ENCODE measurements at places on chromosomes 3 and 15.

- no peak overlapping the region for H3K4me3 ChIP-seq
- no peaks in the 10 kb centered on the region for H3K4me1 ChIP-seq
These were observed 27.5 kb upstream of the FAM81A start for GRCh38 chr15:59410391-59410896.

- no peak overlapping the region for H3K4me3 ChIP-seq
- no peaks in the 10 kb centered on the region for H3K27me3 ChIP-seq
- no peaks in the 10 kb centered on the region for H3K4me1 ChIP-seq
- no peak for DNase-seq
These were observed 32.4 kb downstream of the TOMM70 start for GRCh38 chr3:100368441-100368840.

GRCh38 chr3:131796558-131797198, 238.1 kb downstream of the CPNE4 start:
- no peak overlapping the region for H3K4me3 ChIP-seq
- H3K27me3 ChIP-seq, result no peaks in the 10 kb centered on the region
- H3K27ac ChIP-seq, result no peak overlapping the region
- H3K4me1 ChIP-seq, result no peaks in the 10 kb centered on the region
- DNase-seq, result no peak
- no peaks in the 10 kb centered on the region for H3K36me3 ChIP-seq

DNA sequence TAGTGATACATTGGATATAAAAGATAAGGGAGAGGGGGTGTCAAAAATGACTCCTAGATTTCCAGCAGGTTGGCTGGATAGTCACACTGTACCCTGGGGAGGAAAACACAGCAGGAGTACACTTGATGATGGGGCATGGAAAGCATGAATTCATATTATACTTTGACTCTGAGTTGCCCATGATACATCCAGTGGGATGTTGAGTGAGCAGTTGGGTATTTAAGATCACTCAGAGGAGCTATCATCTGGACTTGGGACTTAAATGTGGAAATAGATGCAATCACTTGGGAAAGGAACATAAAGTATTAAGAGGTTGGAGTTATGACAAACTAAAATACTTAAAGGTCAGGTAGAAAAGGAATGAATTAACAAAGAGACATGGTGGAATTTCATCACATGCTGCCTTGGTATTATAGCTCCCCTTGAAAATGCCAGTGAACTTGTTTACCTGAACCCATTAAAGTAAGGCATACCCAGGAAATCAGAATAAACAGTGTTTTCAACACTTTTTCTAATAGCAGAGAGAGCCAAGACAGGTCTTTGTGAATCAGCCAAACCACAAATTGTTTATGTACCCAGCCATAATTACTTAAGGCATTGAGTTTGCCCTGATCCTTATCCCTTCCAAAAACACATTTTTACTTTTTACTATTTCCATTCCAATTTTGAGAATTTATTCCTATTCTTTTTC, 49.9 kb upstream of the ABI3BP start:
- no peak overlapping the region for H3K27ac ChIP-seq
- H3K4me1 ChIP-seq, result no peaks in the 10 kb centered on the region
- H3K27me3 ChIP-seq, result no peaks in the 10 kb centered on the region
- no peaks in the 10 kb centered on the region for H3K36me3 ChIP-seq
- DNase-seq, result no peak
- H3K4me3 ChIP-seq, result no peak overlapping the region

DNA sequence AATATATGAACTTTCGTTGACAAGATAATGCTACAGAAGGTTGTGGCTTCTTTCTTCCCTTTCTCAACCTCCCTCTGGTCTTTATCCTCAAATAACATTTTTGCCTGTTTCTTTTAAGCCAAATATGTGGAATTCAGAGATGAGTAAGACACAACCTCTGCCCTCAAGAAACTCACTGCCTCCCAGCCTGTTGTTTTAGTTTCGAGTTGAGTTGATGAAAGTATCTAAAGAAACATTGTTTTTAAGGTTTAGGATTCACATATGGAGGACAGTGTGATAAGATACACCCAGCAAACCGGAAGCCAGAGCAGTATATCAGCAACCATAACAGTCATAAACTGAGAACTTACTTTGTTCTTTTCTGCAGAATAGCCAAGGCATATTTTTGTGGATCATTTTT, 218.6 kb downstream of the THSD4 start:
- H3K4me1 ChIP-seq, result no peaks in the 10 kb centered on the region
- H3K36me3 ChIP-seq, result no peaks in the 10 kb centered on the region

DNA sequence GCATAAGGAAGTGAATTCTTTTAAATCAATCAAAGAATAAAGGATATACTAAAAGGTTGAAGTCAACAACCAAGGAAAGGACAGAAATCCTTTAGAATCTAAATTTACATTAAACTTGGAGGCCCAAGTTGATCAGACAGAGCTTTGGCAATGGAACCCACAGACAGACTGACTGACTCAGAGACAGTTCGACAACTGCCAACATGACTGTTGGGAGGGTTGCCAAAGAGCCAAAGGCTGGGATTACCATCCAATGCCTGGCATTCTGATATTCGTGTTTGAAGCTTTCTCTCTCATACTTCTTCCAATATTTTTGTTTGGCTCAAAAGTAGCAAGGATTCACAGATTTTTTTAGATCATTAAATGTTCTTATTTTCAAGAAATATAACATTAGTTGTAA, 406.1 kb downstream of the PLCL2 start:
- H3K27ac ChIP-seq, result no peak overlapping the region
- H3K36me3 ChIP-seq, result no peaks in the 10 kb centered on the region

DNA sequence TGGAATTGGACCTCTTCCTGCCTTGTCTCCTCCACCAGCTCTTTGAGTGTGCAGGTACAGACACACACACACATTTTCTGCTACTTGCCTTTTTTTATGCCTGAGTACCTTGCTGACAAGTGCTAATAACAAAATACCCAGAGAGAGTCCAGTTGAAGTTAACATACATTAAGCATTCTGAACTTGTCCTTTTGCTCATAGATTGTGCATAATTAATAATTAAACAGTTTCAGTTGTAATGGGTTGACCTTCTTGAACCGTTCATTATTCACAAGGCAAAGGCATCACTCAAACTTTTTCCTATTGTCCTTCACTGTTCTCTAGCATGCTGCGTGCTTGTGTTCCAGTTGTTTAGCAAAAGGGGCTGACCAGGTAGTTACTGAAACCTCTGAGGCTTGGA, 59.6 kb upstream of the SKOR1 start:
- peaks cover 4% of the 10 kb centered on the region for H3K4me1 ChIP-seq
- no peak for DNase-seq
- no peaks in the 10 kb centered on the region for H3K27me3 ChIP-seq

- no peak for DNase-seq
- peaks cover 10% of the 10 kb centered on the region for H3K4me1 ChIP-seq
- H3K27ac ChIP-seq, result no peak overlapping the region
- peaks cover 7% of the 10 kb centered on the region for H3K27me3 ChIP-seq
- H3K36me3 ChIP-seq, result no peaks in the 10 kb centered on the region
- H3K4me3 ChIP-seq, result peak overlapping the region; percentile 80
These were observed 36.1 kb upstream of the EPHB3 start for GRCh38 chr3:184525337-184526087.

DNA sequence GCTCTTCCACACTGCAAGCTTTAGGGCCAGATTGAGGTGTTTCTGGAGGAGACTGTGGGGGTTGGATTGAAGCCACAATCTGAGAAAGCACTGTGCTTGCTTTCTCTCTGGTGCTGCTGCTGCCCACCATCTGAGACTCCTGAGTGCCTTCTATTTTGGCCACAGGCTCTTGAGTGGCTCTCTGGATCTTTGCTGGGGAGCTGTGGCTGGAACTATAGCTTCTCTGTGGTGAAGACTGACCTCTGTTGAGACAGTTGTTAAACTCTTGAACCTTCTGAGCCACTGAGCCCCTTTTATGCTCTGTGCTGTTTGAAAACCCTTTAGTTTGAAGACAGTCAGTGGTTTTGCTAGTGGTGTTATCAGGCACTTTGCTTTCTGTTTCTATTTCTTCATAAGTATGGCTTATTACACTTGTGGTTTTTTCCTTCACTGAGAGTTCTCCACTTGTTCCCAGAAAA, 108.7 kb upstream of the TSPAN3 start:
- no peaks in the 10 kb centered on the region for H3K27me3 ChIP-seq
- H3K36me3 ChIP-seq, result no peaks in the 10 kb centered on the region
- DNase-seq, result no peak
- no peak overlapping the region for H3K4me3 ChIP-seq
- peaks cover 5% of the 10 kb centered on the region for H3K4me1 ChIP-seq

GRCh38 chr3:45551214-45552010, 43.1 kb upstream of the LIMD1 start:
- DNase-seq, result no peak
- H3K4me3 ChIP-seq, result no peak overlapping the region
- no peak overlapping the region for H3K27ac ChIP-seq
- H3K36me3 ChIP-seq, result no peaks in the 10 kb centered on the region
- H3K27me3 ChIP-seq, result no peaks in the 10 kb centered on the region
- H3K4me1 ChIP-seq, result no peaks in the 10 kb centered on the region

- no peak overlapping the region for H3K27ac ChIP-seq
- H3K27me3 ChIP-seq, result no peaks in the 10 kb centered on the region
- H3K36me3 ChIP-seq, result peaks cover 17% of the 10 kb centered on the region
- peaks cover 38% of the 10 kb centered on the region for H3K4me1 ChIP-seq
- no peak for DNase-seq
These were observed 12.2 kb downstream of the EIF4E3 start for GRCh38 chr3:71713041-71713440.

- peaks cover 40% of the 10 kb centered on the region for H3K36me3 ChIP-seq
- H3K4me1 ChIP-seq, result no peaks in the 10 kb centered on the region
- H3K27ac ChIP-seq, result no peak overlapping the region
- no peaks in the 10 kb centered on the region for H3K27me3 ChIP-seq
These were observed 29.5 kb downstream of the KLHL24 start for GRCh38 chr3:183664913-183665381.

DNA sequence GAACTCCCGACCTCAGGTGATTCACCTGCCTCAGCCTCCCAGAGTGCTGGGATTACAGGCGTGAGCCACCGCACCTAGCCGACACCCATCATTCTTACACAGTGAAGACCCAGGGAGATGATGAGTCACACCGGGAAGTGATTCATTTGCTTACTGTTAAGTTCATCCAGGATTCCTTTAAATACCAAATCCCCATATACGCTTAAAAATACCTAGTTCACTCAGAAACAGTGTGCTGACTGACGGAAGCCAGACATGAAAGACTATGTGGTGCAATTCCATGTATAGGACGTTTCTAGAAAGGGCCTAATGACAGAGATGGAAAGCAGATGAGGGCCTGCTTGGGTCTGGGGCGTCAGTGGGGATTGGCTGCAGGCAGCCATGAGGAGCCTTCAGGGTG, 75.2 kb downstream of the APBA2 start:
- no peak overlapping the region for H3K4me3 ChIP-seq
- H3K36me3 ChIP-seq, result no peaks in the 10 kb centered on the region
- no peak for DNase-seq
- H3K27ac ChIP-seq, result no peak overlapping the region

- no peaks in the 10 kb centered on the region for H3K36me3 ChIP-seq
- DNase-seq, result no peak
- H3K4me1 ChIP-seq, result no peaks in the 10 kb centered on the region
- no peak overlapping the region for H3K27ac ChIP-seq
- H3K27me3 ChIP-seq, result no peaks in the 10 kb centered on the region
These were observed 22.6 kb downstream of the VGLL3 start for GRCh38 chr3:86968244-86968932.

- no peaks in the 10 kb centered on the region for H3K36me3 ChIP-seq
- no peaks in the 10 kb centered on the region for H3K27me3 ChIP-seq
- no peaks in the 10 kb centered on the region for H3K4me1 ChIP-seq
- DNase-seq, result no peak
These were observed 231.1 kb upstream of the TRIM42 start for GRCh38 chr3:140446734-140447133.

DNA sequence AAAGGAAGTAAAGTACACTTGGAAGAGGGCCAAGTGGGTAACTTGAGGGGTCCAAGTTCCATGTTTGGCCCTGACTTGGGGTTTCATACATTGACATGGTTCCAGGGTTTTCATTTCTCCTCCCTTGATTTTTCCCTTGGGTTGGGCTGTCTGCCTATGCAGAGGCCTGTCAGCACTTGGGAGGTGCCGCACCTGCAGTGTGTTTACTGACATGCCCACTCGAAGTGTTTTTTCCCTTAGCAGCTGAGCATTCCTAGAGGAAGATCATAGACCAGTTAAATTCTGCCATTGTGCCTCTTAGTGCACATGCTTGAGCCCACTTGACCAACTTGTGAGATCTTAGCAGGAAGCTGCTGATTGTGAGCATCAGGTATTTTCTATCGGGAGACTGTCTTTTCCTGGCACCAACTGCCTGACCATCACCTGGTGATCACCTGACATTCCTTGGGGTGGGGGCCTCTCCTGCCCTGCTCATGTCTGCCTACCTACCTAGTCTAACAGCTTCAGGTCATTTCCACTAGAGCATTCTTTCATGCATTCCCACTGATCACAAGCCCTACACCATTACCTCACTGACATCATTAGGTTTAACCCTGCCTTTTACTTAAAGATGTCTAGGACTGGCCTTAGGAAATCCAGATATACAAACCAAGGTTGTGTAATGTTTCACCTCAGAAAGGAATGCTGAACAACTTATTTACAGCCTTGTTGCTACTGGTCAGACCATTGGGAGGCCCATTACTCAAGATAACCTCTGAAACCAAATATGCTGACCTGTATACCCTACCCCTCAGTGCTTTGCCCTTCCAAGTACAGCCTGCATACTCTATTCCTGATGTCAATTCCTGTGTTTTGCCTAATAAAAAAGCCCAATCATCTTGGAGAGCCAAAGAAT, 68.3 kb downstream of the CD47 start:
- H3K36me3 ChIP-seq, result no peaks in the 10 kb centered on the region
- no peak overlapping the region for H3K4me3 ChIP-seq
- H3K4me1 ChIP-seq, result no peaks in the 10 kb centered on the region
- DNase-seq, result no peak
- no peak overlapping the region for H3K27ac ChIP-seq

- H3K4me3 ChIP-seq, result no peak overlapping the region
- no peak for DNase-seq
- no peaks in the 10 kb centered on the region for H3K36me3 ChIP-seq
- H3K27me3 ChIP-seq, result no peaks in the 10 kb centered on the region
These were observed 115.1 kb downstream of the LIPC start for GRCh38 chr15:58546635-58547627.

GRCh38 chr15:69843900-69844304, 253.8 kb downstream of the TLE3 start:
- no peaks in the 10 kb centered on the region for H3K4me1 ChIP-seq
- H3K36me3 ChIP-seq, result no peaks in the 10 kb centered on the region
- DNase-seq, result no peak
- no peaks in the 10 kb centered on the region for H3K27me3 ChIP-seq
- no peak overlapping the region for H3K4me3 ChIP-seq

Data from effector memory CD4-positive, alpha-beta T cell (primary cell).